Heart right ventricle (tissue), 16 donors: ENCODE measurements at places on chromosomes 16 and 17. TPM values are rescaled to one million over a fixed set of nuclear protein-coding genes. Genes with fewer than 3 reads are reported as not detected.

DNA sequence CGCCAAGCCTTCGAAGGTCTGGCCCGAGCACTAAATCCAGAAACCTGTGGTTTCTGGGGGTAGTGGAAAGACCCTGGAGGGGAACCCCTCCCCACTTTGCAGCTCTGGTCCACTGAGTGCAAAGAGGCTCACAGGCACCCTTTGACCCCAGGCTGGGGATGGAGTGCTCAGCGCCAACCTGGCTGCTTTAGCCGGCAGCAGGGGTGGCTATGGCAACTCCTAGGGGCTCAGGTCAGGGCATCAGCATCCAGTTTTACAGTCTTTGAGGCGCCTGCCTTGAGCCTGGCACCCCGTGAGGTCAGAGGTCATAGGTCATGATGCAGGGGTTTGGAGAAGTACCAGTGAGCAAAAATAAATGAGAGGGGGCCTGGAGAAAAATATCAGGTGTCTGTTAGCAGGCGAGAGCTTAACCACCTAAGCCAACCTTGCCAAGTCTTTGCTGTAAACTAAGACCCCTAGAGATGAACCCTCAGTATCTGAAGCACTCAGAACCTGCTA is 17.9 kb downstream of the CA7 start:
- no peaks in the 10 kb centered on the region for H3K4me1 ChIP-seq
- H3K36me3 ChIP-seq: no peaks in the 10 kb centered on the region
- no peak for DNase-seq

- peak overlapping the region; percentile 93 for H3K4me3 ChIP-seq
- peaks cover 76% of the 10 kb centered on the region for H3K4me1 ChIP-seq
- DNase-seq: peak; percentile 92
- H3K27me3 ChIP-seq: no peaks in the 10 kb centered on the region
Observed at GRCh38 chr17:77372444-77373298, 231.9 kb downstream of the SEC14L1 start.

DNA sequence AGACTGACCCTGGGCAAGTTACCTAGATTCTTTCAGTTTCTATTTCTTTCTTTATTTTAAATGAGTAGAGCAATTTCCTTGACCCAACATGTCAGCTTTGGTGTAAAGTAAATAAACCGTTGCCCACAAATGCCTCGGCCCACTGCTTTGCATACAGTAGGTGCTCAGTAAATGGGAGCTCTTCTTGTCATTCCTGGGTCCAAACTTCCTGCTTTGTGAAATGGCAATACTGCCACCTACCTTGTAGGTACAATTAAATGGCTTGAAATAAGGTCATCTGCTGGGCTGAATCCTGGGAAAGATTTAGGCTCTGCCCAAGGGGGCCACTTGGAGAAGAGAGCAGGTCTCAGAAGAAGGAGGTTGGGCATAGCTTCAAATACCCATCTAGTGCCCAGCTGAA is 253.0 kb downstream of the HS3ST3B1 start:
- H3K27me3 ChIP-seq: no peaks in the 10 kb centered on the region
- H3K4me1 ChIP-seq: no peaks in the 10 kb centered on the region

GRCh38 chr17:19766421-19767270 is 18.5 kb upstream of the ALDH3A1 start:
- no peaks in the 10 kb centered on the region for H3K36me3 ChIP-seq
- H3K4me1 ChIP-seq: no peaks in the 10 kb centered on the region
- H3K27me3 ChIP-seq: no peaks in the 10 kb centered on the region

GRCh38 chr16:81175325-81175891 is 63.1 kb upstream of the BCO1 start:
- no peak overlapping the region for H3K27ac ChIP-seq
- no peaks in the 10 kb centered on the region for H3K27me3 ChIP-seq
- no peak for DNase-seq
- H3K4me1 ChIP-seq: no peaks in the 10 kb centered on the region

DNA sequence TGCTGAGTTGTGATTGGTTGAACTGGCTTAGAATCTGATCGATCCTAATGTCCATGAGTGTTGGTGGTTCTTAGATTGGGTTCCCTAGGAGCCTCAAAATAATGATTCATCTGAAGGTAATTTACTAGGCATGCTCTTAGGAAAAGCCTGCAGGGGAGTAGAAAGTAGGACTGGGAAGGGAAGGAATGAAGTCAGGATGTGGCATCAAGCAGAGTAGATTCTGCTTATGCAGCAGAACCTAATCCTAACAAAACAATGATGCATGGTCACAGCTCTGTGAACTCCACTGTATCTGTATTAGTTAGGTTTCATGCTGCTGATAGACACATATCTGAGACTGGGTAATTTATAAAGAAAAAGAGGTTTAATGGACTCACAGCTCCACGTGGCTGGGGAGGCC is 132.5 kb downstream of the HS3ST2 start:
- H3K27ac ChIP-seq: no peak overlapping the region
- DNase-seq: no peak
- H3K4me1 ChIP-seq: peaks cover 16% of the 10 kb centered on the region
- no peak overlapping the region for H3K4me3 ChIP-seq
- H3K27me3 ChIP-seq: peaks cover 57% of the 10 kb centered on the region

DNA sequence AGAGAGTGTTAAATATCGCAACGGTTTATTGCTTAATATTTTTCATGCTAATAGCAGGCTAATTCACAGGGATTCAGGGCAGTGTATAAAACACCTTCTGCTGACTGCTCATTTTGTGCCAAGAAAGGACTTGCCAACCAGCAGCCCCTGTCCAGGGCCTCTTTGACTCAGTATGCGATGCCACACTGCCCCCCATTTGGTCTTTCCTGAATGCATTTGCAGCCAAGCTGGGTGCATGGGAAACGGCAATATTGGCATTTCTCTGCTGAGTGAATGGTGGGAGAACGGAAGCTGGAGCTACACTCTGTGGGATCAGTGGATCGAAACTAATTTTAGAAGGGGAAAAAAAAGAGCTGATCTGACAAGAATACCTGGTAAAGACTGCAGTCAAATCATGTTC is 152.9 kb upstream of the C16orf82 start:
- no peaks in the 10 kb centered on the region for H3K4me1 ChIP-seq
- DNase-seq: no peak
- no peak overlapping the region for H3K4me3 ChIP-seq
- H3K36me3 ChIP-seq: no peaks in the 10 kb centered on the region
- no peak overlapping the region for H3K27ac ChIP-seq

- no peak overlapping the region for H3K4me3 ChIP-seq
- no peak overlapping the region for H3K27ac ChIP-seq
- no peaks in the 10 kb centered on the region for H3K36me3 ChIP-seq
- no peaks in the 10 kb centered on the region for H3K27me3 ChIP-seq
Observed at GRCh38 chr16:13779676-13780075, 140.3 kb upstream of the ERCC4 start.

- H3K27me3 ChIP-seq: no peaks in the 10 kb centered on the region
- no peak overlapping the region for H3K27ac ChIP-seq
- peaks cover 7% of the 10 kb centered on the region for H3K36me3 ChIP-seq
- H3K4me1 ChIP-seq: no peaks in the 10 kb centered on the region
- no peak for DNase-seq
- H3K4me3 ChIP-seq: no peak overlapping the region
Observed at GRCh38 chr17:42872251-42872965, 21.4 kb downstream of the AOC3 start.

DNA sequence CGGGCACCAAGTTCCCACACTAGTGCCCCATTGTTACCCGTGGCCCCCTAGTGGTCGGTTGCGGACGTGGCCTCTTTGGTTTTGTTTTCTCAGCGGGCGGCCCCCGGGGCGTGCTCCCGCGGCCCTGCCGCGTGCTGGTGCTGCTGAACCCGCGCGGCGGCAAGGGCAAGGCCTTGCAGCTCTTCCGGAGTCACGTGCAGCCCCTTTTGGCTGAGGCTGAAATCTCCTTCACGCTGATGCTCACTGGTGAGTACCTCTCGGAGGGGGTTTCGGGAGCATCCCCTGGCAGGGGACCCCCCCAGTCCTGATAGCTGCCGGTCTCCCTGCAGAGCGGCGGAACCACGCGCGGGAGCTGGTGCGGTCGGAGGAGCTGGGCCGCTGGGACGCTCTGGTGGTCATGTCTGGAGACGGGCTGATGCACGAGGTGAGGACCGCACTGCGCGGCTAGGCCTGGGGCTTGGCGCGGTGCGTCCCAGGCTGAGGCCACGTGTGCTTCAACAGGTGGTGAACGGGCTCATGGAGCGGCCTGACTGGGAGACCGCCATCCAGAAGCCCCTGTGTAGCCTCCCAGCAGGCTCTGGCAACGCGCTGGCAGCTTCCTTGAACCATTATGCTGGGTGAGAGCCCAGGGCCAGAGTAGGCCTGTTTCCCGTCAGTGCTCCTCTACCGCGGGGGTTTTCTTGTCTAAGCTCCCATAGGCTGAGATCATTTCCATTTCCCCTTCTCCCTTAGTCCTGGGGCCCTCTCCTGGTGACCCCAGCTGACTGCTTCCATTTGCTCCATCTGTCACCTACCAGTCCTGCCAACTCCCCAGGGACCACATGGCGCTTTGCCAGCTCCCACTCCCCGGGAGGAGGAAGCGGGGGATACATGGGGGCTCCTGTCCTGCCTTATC is 1.7 kb downstream of the SPHK1 start:
- H3K36me3 ChIP-seq: peaks cover 16% of the 10 kb centered on the region
- H3K27ac ChIP-seq: peak overlapping the region; percentile 93
- peak; percentile 86 for DNase-seq
- peak overlapping the region; percentile 84 for H3K4me3 ChIP-seq

DNA sequence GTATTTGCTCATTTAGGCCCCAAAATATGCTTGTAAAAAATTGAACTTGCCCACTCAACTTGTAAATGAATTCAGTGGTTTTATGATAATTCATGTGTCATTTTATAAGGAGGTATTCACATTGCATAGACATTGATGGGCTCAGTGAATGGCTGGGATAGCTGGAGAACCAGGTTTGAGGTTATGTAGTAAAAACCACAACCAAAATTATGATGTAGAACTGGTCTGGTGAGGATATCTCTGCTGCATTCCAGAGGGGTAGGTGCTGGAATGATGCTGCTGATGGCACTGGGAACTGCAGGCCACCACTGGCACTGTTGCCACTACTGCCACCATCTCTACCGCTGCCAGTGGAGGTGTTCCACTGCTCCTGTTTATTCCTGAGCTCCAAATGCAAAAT is 21.5 kb upstream of the RABEP1 start:
- H3K27ac ChIP-seq: no peak overlapping the region
- H3K36me3 ChIP-seq: no peaks in the 10 kb centered on the region
- no peak overlapping the region for H3K4me3 ChIP-seq
- H3K27me3 ChIP-seq: no peaks in the 10 kb centered on the region
- DNase-seq: no peak

Gene WDR81
- total RNA-seq: 10.7 TPM

GRCh38 chr17:76080768-76081287 is 1.8 kb downstream of the ZACN start:
- peaks cover 42% of the 10 kb centered on the region for H3K36me3 ChIP-seq
- no peak overlapping the region for H3K4me3 ChIP-seq
- peaks cover 13% of the 10 kb centered on the region for H3K27me3 ChIP-seq
- DNase-seq: no peak
- peaks cover 25% of the 10 kb centered on the region for H3K4me1 ChIP-seq

- H3K36me3 ChIP-seq: no peaks in the 10 kb centered on the region
- no peak overlapping the region for H3K27ac ChIP-seq
- H3K4me3 ChIP-seq: no peak overlapping the region
Observed at GRCh38 chr17:81163703-81164370, 1.5 kb upstream of the PVALEF start.

Gene EFNB3
- total RNA-seq: 0.17 TPM

- no peak overlapping the region for H3K4me3 ChIP-seq
- H3K27ac ChIP-seq: no peak overlapping the region
- H3K27me3 ChIP-seq: no peaks in the 10 kb centered on the region
- H3K4me1 ChIP-seq: no peaks in the 10 kb centered on the region
- peak; percentile 24 for DNase-seq
Observed at GRCh38 chr16:12573730-12574383, 229.8 kb downstream of the CPPED1 start.

Gene PYY
- total RNA-seq: not detected

Gene KRTAP4-5
- not detected for total RNA-seq

Gene ADORA2B
- 1.0 TPM for total RNA-seq

DNA sequence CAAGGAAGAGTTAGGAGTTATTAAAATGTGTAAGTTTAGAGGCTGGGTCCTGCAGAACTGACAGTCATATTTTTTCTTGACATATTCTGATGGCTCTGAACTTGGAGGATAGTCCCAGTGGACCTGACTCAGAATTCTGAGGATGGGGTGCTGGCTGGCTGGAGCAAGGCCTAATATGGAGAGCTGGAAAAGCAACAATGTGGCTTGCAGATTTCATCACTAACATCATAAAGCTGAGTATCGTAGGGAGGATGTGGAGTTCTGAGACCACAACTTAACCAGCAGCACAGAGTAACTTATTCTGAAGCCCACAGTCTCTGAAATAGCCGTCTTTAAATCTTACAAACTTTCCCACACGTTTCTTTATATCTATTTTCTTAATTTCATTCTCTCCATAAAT is 2.3 kb downstream of the KRTAP1-5 start:
- peaks cover 12% of the 10 kb centered on the region for H3K27me3 ChIP-seq
- H3K4me1 ChIP-seq: no peaks in the 10 kb centered on the region
- no peaks in the 10 kb centered on the region for H3K36me3 ChIP-seq

- no peak for DNase-seq
- H3K36me3 ChIP-seq: peaks cover 16% of the 10 kb centered on the region
- peak overlapping the region; percentile 84 for H3K27ac ChIP-seq
- no peaks in the 10 kb centered on the region for H3K27me3 ChIP-seq
Observed at GRCh38 chr17:42378959-42379594, 9.2 kb downstream of the STAT3 start.

Gene NPIPB13
- total RNA-seq: 8.2 TPM
